ENCODE measurements at places on chromosomes 6 and 20. TPM values are rescaled to one million over a fixed set of nuclear protein-coding genes. Genes with fewer than 3 reads are reported as not detected.

GRCh38 chr6:70708448-70708847 is 40.8 kb downstream of the SMAP1 start:
- H3K4me1 ChIP-seq, result peaks cover 25% of the 10 kb centered on the region
- DNase-seq, result no peak
- no peak overlapping the region for H3K4me3 ChIP-seq
- H3K27ac ChIP-seq, result no peak overlapping the region

GRCh38 chr6:127299522-127300240 is 33.0 kb downstream of the RNF146 start:
- H3K27ac ChIP-seq, result no peak overlapping the region
- H3K27me3 ChIP-seq, result no peaks in the 10 kb centered on the region
- H3K36me3 ChIP-seq, result peaks cover 14% of the 10 kb centered on the region
- no peak overlapping the region for H3K4me3 ChIP-seq

DNA sequence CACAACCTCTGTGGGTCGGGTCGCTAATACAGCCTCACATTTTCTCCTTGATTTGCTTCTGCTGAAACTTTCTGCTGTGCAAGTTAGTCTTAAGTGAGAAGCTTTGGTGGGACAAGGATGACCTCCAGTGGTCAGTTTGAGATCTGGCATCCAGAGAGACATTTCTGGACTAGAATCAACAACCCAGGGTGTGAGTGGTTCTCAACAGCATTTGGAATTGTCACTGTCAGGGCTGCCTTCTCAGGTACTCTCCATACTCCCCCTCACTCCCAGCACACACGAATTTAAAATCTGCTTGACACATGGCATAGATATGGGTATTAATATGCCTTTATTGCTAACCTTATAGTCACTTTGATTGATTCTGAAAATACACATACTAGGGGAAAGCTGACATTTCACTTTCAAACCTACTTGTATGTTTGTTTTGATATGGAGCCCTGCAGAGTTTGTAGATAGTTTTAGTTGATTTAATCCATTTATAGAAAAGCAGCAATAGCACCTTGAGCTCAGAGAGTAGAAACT is 13.2 kb downstream of the OTOR start:
- DNase-seq, result peak; percentile 84
- H3K4me3 ChIP-seq, result no peak overlapping the region
- no peak overlapping the region for H3K27ac ChIP-seq
- H3K4me1 ChIP-seq, result no peaks in the 10 kb centered on the region

- H3K4me1 ChIP-seq, result peaks cover 19% of the 10 kb centered on the region
- H3K27ac ChIP-seq, result no peak overlapping the region
- H3K4me3 ChIP-seq, result peak overlapping the region; percentile 33
- peaks cover 26% of the 10 kb centered on the region for H3K27me3 ChIP-seq
- no peaks in the 10 kb centered on the region for H3K36me3 ChIP-seq
These were observed 59.1 kb upstream of the PTPN1 start for GRCh38 chr20:50450881-50451752.

DNA sequence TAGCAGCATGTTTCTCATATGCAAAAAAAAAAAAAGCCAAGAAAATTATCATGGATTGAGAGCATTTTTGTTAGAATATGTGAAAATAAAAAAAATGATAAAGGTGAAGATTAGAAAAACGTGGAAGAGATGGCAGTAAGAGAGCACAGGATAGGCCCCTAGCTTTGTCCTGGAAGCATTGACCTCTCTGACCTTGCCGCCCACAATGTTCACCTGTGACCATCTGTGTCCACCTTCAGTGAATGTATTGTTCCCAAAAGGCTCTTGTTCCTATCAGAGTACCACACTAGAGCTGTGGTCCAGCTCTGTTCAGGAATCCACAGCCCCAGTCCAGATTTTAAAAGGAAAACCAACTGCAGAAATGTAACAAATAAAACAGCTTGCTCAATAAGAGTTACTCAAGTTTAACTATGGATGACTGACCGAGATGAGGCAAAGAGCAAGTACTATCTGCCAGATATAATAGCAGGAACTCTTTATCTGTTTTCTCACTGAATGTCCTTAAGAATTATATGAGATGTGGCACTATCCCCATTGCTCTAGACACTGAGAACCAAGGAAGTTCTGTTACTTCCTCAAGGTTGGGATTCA is 287.7 kb upstream of the STXBP5 start:
- no peaks in the 10 kb centered on the region for H3K36me3 ChIP-seq
- no peaks in the 10 kb centered on the region for H3K27me3 ChIP-seq
- no peak for DNase-seq
- H3K4me3 ChIP-seq, result no peak overlapping the region

- peaks cover 42% of the 10 kb centered on the region for H3K36me3 ChIP-seq
- H3K27ac ChIP-seq, result no peak overlapping the region
- no peaks in the 10 kb centered on the region for H3K27me3 ChIP-seq
- DNase-seq, result no peak
- no peak overlapping the region for H3K4me3 ChIP-seq
These were observed 19.3 kb downstream of the PSMB1 start for GRCh38 chr6:170533792-170534191.

DNA sequence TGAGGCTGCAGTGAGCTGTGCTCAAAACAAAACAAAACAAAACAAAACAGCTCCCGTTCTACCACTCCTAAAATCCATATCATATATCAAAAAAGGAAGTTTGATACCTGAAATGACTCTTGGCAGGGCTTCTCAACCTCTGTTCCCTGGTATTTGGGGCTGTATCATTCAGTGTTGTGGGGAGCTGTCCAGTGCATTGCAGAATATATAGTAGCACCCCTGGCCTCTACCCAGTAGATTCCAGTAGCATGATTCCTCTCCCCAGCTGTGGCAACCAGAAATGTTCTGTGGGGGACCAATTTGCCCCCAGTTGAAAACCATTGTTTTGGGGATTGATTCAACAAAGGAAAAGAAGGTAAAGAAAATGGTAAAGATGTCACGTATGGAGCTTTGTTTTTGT is 238.9 kb downstream of the PRL start:
- H3K36me3 ChIP-seq, result no peaks in the 10 kb centered on the region
- H3K27me3 ChIP-seq, result peaks cover 7% of the 10 kb centered on the region
- DNase-seq, result no peak
- H3K4me1 ChIP-seq, result peaks cover 8% of the 10 kb centered on the region
- no peak overlapping the region for H3K27ac ChIP-seq

The MAP3K4 gene
- total RNA-seq, result 50.4 TPM

DNA sequence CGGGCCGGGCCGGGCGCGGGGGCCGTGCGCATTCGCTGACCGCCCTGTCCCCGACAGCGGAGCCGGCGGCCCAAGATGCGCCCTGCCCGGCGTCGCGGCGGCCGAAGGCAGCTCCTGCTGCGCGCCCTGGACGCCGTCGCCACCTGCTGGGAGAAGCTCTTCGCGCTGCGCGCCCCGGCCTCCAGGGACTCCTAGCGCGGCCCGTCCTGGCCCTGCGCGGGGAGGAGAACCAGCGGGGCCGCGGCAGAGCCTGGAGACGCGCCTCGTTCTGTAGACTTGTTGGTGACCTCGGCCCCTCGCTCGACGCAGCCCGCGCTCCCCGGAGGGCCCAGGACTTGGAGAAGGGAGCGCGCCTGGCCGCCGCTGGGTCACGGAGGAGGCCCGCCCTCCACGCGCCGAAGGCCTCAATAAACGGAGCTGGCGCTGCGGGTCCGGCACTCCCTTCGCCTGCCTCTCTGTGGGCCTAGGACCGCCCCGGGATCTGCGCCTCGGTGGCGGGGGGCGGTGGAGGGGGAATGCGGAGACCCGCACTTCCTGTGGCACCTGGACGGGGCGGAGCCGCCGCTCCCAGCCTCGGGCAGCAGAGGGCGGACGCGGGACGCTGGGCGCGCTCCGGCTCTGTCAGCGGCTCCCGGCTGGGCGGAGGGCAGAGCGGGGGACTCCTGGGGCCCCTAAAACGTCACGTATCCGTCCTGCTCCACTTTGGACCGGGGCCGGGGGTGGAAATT is 2.7 kb downstream of the C20orf204 start:
- H3K4me1 ChIP-seq, result peaks cover 48% of the 10 kb centered on the region
- peak overlapping the region; percentile 80 for H3K27ac ChIP-seq
- peak overlapping the region; percentile 79 for H3K4me3 ChIP-seq
- DNase-seq, result peak; percentile 95

- no peaks in the 10 kb centered on the region for H3K36me3 ChIP-seq
- no peaks in the 10 kb centered on the region for H3K4me1 ChIP-seq
- no peak for DNase-seq
- peaks cover 6% of the 10 kb centered on the region for H3K27me3 ChIP-seq
- no peak overlapping the region for H3K27ac ChIP-seq
These were observed 28.6 kb upstream of the CDYL start for GRCh38 chr6:4747588-4747987.

DNA sequence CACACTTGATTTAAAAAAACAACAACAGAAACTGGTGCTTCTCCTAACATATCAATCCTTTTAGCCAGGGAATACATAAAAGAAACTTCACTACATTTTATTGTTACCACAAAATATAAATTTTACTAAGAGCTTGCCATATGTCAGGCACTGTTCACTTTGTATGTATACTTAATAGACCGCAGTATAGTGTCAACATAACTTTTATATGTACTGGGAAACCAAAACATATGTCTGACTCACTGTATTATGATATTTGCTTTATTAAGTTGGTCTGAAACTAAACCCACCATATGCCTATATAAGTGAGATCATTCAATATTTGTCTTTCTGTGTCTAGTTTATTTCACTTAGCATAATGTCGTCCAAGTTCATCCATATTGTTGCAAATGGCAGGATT is 108.4 kb downstream of the KLHL32 start:
- no peak overlapping the region for H3K4me3 ChIP-seq
- DNase-seq, result no peak
- no peak overlapping the region for H3K27ac ChIP-seq
- H3K4me1 ChIP-seq, result no peaks in the 10 kb centered on the region

- no peak overlapping the region for H3K4me3 ChIP-seq
- DNase-seq, result no peak
- no peak overlapping the region for H3K27ac ChIP-seq
- H3K4me1 ChIP-seq, result peaks cover 4% of the 10 kb centered on the region
- no peaks in the 10 kb centered on the region for H3K27me3 ChIP-seq
These were observed 13.1 kb downstream of the RIOK1 start for GRCh38 chr6:7402716-7403115.

The CTCFL gene
- not detected for total RNA-seq

DNA sequence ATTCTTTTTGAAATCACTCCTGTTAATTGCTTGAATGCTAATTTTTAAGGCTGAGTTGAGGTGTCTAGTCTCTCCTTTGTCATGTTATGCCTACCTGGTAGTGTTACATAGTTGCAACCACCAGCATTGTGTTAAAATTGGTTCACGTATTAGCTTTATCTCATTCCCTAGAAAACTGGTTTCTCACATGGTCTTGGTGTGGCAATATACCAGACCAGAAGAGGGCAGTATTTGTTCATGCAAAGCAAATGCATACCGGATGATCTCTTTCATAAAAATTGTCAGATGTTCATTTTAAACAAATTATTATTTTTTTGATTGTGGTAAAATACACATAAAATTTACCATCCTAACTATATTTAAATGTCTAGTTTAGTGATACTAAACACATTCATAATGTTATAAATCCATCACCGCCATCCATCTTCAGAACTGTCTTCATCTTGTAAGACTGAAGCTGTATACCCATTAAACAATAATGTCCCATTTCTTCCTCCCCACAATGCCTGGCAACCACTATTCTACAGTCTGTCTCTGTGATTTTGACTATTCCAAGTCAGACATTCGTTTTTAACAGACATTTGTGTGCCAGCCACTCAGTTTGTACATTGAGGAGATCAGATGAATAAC is 92.8 kb downstream of the ATRN start:
- no peaks in the 10 kb centered on the region for H3K27me3 ChIP-seq
- no peak overlapping the region for H3K27ac ChIP-seq
- no peak overlapping the region for H3K4me3 ChIP-seq
- H3K36me3 ChIP-seq, result peaks cover 4% of the 10 kb centered on the region
- H3K4me1 ChIP-seq, result no peaks in the 10 kb centered on the region
- DNase-seq, result peak; percentile 76

DNA sequence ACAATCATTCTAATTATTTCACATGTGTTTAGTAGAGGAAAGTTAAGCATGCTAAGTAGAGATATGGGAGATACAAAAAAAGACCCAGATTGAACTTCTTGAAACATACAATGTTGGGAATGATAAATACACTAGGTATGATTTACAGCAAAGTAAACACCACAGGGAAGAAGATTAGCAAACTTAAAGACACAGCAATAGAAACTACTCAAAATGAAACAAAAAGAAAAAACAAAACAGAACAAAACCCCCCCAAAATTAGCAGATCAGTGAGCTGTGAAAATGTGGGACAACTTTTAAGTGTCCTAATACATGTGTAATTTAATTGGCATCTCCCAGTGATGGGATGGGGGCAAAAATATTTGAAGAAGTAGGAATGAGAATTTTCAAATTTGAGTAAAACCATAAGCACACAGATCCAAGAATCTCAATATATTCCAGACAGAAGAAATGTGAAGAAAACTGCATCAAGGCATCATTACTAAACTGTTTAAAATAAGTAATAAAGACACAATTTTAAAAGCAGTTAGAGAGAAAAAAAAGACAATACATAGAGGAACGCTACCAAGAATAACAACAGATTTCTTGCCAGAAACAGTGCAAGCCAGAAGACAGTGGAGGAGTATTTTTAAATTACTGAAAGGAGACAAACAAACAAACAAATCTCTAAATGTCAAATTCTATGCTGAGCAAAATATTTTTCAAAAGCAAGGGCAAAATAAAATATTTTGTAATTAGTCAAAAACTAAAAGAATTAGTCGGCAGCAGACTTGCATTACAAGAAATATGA is 473.7 kb downstream of the QKI start:
- no peak overlapping the region for H3K27ac ChIP-seq
- no peaks in the 10 kb centered on the region for H3K27me3 ChIP-seq
- H3K4me3 ChIP-seq, result no peak overlapping the region
- H3K36me3 ChIP-seq, result no peaks in the 10 kb centered on the region
- H3K4me1 ChIP-seq, result no peaks in the 10 kb centered on the region
- no peak for DNase-seq

- H3K4me1 ChIP-seq, result no peaks in the 10 kb centered on the region
- H3K27me3 ChIP-seq, result no peaks in the 10 kb centered on the region
- H3K4me3 ChIP-seq, result no peak overlapping the region
These were observed 483.0 kb upstream of the ID4 start for GRCh38 chr6:19354181-19354580.

GRCh38 chr6:100484474-100484873 is 19.8 kb upstream of the SIM1 start:
- H3K27ac ChIP-seq, result no peak overlapping the region
- no peak for DNase-seq
- no peak overlapping the region for H3K4me3 ChIP-seq
- H3K27me3 ChIP-seq, result peaks cover 19% of the 10 kb centered on the region

DNA sequence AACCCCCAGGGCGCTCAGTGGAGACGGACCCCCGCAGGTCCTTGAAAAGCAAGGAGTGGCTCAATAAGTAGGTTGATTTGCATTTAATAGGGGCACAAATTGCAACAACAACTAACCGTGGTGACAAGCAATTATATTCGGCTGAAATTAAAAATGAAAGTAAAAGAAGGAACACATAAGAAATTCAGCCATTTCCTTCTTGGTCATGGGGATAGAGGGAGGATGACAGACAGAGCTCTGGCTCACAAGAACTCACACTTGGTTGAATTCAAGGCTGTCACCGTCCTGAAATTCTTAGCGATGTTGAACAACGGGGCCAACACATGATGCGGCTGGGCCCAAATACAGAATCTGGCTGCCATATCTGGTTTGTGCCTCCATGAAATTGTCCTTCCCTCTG is 129.0 kb downstream of the EDN3 start:
- peaks cover 7% of the 10 kb centered on the region for H3K4me1 ChIP-seq
- peak overlapping the region; percentile 41 for H3K4me3 ChIP-seq
- peaks cover 1% of the 10 kb centered on the region for H3K27me3 ChIP-seq
- no peak overlapping the region for H3K27ac ChIP-seq
- no peak for DNase-seq

The BANF2 gene
- total RNA-seq, result not detected

The TMEM63B gene
- 17.8 TPM for total RNA-seq

- H3K4me3 ChIP-seq, result no peak overlapping the region
- H3K27me3 ChIP-seq, result peaks cover 58% of the 10 kb centered on the region
- H3K4me1 ChIP-seq, result no peaks in the 10 kb centered on the region
- no peak overlapping the region for H3K27ac ChIP-seq
- no peak for DNase-seq
These were observed 1.3 kb upstream of the SIRPA start for GRCh38 chr20:1893721-1894470.

The LSM2 gene
- 146 TPM for total RNA-seq

All from activated CD4-positive, alpha-beta T cell treated with anti-CD3 and anti-CD28 coated beads, Interleukin-2, amount 10 ng/mL, durations not matched to agents 24 days and 14 days (primary cell).